ENCODE measurements at places on chromosomes 3 and 15.

GRCh38 chr3:23094890-23095462, 108.2 kb upstream of the UBE2E2 start:
- DNase-seq, result peak; percentile 13

DNA sequence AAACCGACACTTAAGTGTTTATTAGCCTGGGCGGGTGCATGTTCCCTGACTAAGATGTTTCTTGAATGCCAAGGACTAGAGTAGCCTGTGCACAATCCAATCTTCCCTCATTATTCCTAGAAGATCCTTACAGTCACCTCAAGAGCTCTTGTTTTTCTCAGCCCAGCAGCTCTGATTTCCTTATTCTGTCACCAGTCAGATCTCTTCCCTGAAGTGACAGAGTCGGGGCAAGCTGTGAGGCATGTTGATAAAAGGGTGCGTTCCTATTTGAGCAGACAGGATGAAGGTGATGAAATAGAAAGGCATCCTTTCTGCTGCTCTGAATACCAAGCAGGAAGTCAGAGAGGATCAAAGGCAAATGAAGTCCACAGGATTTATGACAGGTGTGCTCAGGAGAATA, 125.6 kb upstream of the MCTP2 start:
- DNase-seq, result no peak

GRCh38 chr15:39556461-39556860, 24.4 kb upstream of the THBS1 start:
- no peak for DNase-seq

DNA sequence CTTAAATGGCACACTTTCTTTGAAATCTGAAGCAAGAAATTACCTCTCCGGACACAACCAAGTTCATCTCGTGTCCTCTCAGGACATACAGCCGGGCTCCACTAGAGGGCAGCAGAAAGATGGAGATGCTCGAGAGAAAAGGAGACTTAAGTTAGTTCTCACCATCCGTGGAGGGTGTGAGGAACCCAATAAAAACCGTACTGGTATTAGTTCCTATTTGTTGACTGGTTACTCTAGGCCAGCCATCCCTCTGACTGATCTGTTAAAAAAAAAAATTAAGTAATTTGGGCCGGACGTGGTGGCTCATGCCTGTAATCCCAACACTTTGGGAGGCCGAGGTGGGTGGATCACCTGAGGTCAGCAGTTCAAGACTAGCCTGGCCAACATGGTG, 7.9 kb upstream of the CYP11A1 start:
- peak; percentile 76 for DNase-seq

GRCh38 chr3:17302774-17303173, 418.0 kb downstream of the PLCL2 start:
- peak; percentile 16 for DNase-seq

DNA sequence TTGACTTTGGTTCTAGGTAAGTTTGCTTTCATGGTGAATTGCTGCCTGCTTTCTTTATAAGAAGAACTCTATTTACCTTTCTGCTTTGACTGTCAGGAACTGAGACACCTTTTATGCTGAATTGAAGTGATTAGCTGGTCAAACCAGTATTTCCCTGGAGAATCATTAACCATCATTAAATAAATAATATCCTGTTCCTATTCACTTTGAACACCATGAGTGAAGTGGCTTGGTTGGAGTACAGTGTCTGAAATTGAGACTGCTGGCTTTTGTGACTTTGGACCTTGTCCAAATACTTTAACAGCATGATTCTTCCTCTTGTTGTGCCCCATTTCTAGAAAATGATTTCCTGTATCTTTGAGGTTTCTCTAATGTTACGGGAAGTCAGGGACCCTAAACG, 5.6 kb upstream of the TMEM62 start:
- DNase-seq, result no peak

DNA sequence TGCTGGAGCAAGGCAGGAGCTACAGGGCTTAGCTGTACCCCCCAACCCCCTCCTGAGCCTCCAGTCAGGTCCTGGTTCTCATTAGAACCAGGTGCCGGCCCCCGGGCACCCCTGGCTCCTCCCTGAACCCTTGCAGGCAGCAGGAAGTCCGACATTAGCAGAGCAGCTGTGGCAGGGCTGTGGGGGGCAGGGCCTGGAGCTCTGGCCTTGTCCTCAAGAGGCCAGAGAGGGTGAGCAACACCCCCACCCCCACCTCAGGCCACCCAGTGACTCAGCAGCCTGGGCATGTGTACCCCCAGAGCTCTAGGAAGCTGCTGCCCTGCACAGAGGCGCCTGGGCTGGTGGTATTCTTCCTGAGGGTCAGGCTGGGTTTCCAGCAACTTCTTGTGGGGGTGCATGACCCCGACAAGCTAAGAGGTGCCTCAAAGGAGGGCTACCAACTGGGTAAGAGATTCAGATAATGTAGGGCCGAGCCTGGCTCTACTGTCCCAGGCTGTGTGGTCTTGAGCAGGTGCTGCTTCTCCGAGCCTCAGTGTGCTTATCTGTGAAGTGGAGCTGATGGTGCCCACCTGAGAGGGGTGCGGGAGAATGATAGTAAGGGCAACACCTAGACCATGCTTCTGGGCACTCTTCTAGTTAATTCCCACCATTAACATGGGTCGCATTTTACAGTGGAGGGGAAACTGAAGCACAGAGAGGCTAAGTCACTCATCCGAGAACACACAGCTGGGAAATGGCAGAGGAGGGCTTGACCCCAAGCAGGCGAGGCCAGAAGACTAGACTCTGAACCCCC, 16.0 kb downstream of the H1-8 start:
- peak; percentile 91 for DNase-seq

DNA sequence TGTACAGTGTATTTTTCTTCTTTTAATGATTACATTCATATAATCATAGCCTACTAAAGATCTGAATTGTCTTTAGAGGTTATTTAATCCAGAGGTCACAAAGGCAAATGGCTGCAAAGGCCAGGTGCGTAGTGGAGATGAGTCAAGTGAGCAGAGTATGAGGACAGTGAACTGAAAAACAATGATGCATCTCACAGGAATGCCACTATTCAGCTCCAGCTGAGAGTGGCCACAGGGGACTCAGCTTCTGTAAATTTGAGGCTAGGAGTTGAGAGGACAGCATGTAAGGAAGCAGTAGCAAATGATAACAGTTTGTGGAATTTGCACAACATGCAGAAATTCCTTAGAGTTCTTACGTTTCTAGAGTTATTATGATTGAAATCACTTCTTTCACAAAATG, 50.4 kb downstream of the COL6A5 start:
- peak; percentile 28 for DNase-seq

DNA sequence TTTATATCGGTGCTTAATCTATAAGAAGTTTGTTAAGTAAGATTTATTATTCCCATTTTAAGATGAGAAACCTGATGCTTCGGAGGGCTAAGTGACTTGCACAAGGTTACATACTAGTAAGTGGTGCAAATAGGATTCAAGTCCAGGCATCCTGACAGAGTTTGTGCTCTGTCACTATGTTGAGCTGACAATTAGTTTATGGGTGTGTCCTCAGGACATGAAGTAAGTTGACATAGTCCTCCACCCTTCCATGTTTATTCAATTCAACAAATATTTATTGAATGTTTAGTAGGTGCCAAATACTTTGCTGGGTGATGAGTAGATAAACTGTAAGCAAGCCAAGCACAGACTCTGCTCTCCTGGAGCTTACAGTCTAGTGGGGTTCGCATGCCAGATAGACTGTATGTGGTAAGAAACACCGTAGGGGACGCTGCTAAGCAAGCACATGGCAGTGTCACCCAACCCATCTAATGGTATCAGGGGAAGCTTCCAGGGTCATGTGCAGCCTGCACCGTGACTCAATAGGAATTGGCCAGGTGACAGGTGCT, 342.7 kb upstream of the SATB1 start:
- DNase-seq, result no peak

- DNase-seq, result no peak
These were observed 19.9 kb downstream of the ALDH1L1 start for GRCh38 chr3:126160243-126161210.

DNA sequence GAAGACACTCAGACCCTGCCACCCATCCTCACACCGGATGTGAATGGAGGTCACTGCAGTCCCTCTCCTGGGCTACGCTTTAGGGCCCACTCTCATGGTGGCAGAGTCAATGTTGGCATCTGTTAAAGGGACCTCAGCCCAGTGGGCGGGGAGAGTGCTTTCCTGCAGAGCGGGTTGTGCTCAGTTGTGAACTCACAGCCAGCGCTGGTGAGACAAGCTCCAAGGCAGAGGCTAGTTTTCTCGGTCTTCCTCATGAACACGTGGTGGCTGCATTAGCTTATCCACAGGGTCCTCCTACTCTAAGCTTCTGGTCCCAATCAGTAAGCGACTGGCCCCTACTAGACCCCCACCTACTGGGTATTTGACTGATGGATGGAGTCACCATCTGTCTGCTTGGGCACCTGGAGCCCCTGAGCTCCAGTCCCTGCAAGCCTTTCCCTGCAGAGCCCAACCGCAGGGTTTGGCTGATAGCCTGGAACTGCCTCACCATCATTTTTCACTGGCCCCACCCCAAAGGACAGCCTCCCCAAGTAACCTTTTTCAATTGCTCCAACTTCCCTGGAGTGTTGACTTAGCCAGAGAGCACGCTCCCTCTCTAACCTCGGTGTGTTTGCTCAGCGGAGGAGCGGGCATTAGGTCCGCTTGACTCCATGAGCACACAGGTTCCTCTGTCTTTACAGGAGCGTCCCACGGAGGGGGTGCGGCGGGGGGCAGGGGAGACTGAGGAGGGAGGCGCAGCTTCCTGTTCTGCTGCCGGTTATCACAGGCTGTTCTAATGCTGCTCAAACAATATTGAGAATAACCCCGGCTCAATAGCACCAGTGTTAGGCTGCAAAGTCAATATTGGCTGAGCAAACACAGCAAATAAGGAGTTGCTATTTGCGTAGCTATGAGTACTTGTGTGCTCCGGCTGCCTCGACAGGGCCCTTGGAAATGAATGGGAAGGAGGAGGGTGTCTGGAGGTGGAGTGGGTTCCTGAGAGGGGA, 141.7 kb downstream of the RPLP1 start:
- peak; percentile 22 for DNase-seq

DNA sequence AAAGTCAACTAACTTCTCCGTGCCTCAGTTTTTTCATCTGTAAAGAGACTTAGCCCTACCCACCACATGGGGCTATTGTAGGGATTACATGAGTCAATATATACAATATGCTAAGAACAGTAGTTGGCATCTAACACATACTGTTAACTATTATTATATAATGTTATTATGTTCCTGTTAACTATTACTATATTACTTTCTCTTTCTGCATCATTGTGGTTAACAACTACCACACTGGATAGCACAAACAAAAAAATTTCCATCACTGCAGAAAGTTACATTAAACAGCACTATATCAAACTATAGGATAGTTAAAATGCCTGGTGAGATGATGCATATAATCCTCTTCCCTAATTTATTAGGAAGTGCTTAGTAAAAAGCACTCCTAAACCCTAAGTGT, 23.7 kb downstream of the STAG1 start:
- DNase-seq, result peak; percentile 14

- peak; percentile 46 for DNase-seq
These were observed 76.3 kb upstream of the ABHD17C start for GRCh38 chr15:80618685-80619400.

DNA sequence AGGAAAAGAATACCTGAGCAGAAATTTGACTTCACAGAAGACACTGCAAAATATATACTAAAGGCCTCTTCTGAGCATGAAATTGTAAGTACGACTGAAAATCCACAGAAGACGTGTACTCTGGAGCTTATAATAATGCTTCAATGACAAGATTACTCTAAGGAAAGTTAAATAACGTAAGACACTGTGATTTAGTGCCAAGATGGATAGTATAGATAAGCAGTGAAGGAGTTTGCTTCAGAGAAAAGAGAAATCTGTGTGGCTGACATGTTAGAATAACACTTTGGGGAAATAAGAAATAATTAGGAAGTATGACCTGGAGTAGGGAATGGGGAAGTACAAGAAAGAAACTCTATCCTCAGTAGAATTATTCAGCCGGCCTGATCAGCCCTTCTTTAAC, 28.9 kb downstream of the ALDH1A2 start:
- no peak for DNase-seq

- no peak for DNase-seq
These were observed 48.4 kb downstream of the SLC41A3 start for GRCh38 chr3:126035362-126036050.

GRCh38 chr3:152389316-152389934, 120.7 kb downstream of the MBNL1 start:
- DNase-seq, result no peak
